Stimulated activated CD4-positive, alpha-beta T cell treated with anti-CD3 and anti-CD28 coated beads, Interleukin-2, amount 100 ng/mL, for 48 hours (primary cell): ENCODE measurements at places on chromosomes 11 and 22.

GRCh38 chr11:48029681-48030290, 49.4 kb downstream of the PTPRJ start:
- no peak for DNase-seq

GRCh38 chr11:69666752-69667536, 8.2 kb downstream of the LTO1 start:
- no peak for DNase-seq

- DNase-seq: no peak
These were observed 227.9 kb upstream of the GRIA4 start for GRCh38 chr11:105381941-105382340.

GRCh38 chr11:75481922-75482606, 43.7 kb downstream of the GDPD5 start:
- DNase-seq: no peak

DNA sequence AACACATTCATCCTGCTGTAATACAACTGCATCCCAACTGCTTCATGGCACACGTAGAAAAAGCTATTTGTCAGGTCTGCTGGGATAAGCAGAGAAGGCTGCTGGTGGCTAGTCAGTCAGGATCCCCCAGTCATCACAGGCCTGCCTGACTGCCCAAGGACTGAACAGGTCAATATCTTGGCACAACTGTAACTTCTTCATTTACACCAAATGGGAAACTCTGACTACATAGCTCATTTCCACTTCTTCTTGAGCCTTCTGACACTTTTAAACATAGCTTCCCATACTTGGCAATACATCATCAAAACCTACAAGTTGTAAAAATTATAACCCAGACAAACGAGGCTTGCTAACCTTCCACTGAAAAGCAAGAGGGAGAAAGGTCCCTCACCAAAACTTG, 2.8 kb downstream of the TMEM9B start:
- no peak for DNase-seq
